DMS79 (cell line): ENCODE measurements at places on chromosomes 6 and 20.

GRCh38 chr20:59164686-59165391, 1.2 kb downstream of the ZNF831 start:
- no peak for DNase-seq

DNA sequence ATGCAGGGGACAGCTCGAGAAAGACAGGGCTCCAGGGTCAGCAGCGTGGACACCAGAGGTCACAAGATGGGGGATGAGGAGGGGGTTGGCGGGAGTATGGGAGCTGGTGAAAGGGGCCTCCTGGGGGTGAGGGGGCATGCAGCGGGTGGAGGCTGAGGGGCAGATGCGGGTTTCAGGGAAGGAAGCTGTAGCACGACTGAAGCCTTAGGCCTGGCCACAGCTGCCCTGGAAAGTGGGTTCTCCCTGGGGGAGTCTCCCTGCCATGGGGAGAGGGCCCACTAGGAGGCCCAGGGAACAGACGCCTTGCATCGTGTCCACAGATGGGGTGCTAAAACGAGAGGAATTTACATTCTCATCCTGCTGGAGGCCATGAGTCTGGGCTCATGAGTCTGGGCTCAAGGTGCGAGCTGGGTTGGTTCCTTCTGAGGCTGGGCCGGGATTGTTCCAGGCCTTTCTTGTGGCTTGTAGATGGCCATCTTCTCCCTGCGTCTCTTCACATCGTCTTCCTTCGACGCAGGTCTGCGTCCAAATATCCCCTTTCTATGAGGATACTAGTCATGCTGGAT, 18.0 kb downstream of the APCDD1L start:
- no peak for DNase-seq

DNA sequence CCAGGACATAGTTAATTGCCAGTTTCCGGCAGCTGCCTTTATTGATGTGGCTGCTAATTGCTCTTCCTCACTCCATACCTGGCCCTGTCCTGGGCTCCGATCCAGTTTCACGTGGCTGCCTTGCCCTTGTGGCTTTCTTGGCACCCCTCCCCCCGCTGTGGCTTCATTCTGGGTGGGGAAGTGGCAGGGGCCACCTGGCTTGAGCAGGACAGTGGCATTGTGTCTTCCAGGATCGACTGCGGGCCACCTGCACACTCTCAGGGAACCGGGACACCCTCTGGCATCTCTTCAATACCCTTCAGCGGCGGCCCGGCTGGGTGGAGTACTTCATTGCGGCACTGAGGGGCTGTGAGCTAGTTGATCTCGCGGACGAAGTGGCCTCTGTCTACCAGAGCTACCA, 10.8 kb downstream of the MAVS start:
- DNase-seq: peak; percentile 67

GRCh38 chr6:13147376-13147775, 181.0 kb downstream of the TBC1D7 start:
- DNase-seq: no peak

DNA sequence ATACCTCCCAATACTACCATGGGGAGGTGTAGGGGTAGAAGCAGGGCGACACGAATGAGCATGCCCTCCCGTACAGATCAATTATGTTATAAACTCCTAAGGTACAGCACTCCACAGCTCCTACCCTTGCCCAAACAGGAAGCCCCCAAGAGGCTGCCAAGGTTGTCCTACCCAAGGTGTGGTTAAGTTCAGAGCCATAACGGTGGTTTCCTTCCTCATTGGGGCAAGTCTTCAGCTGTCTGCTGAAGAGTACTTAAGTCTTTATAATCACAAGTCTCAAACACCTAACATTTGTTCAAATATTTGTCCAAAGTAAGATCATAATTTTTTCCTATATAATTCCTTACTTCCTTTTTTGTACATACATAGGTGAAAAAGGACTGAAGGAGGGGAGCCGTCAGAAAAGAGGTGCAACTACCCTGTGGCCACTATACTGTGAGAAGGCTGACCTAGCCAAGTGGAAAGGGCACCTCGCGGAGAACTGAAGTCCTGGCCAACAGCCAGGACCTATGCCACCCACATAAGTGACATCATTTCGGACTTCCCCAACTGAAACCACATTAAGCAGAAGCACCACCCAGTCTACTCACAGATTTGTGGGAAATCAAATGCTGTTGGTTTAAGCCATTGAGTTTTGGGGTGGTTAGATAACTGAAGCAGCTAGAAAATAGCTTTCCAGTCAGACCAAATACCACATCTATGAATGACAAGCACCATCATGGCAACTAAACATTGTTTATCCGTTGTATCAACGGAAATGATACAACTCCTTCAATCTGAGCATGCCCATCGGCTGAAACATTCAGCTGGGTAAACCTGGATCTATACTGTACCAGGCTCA, 2.9 kb upstream of the RAB22A start:
- DNase-seq: no peak

- DNase-seq: no peak
Observed at GRCh38 chr6:16985513-16986284, 116.2 kb upstream of the STMND1 start.

DNA sequence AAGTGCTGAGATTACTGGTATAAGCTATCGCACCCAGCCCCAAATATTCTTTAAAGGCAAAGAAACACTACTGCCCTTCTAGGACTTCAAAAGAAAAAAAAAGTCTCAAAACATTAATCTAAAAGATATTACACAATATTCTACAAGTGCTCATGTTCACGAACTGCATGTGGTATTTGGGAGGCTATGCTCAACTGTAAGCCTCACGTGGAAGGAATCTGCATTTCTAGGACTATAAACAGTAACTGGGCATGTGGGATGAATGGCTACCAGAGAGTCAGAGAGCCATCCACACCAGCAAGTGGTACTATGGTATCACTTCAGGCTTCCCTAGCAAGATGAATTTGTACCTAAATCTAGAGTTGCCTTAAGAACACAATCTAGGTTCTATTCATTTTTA, 50.0 kb downstream of the FKBP5 start:
- DNase-seq: no peak

DNA sequence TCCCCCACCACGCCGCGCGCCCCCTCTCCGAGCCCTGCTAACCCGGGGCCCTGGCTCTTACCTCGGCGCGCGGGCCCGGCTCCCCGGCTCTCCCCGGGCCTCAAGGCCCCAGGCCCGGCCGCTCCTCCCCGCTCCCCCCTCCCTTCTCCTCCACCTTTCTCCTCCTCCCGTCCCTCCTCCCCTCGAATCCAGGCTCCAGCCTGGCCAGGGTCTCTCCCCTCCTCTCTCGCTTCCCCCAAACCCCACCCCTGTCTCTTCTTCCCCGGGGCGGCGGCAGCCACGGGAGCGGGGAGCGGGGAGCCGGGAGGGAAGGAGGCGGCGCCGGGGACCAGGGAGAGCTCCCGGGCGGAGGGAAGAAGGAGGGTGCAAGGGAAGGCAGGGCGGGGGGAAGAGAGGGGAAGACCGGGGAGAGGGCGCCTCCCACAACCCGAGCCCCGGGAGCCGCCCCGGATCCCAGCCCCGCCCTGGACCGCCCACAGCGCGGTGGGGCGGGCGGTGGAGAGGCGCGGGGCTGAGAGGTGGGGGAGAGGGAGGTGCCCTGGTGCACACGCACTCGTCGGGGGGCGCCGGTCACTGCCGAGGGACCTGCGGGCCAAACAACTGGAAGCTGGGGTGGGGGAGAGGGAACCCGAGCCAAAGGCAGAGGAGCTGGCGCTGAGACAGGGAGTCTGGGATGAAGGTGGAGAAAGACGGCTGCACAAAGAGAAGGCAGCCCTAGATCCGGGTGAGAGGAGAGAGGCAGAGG, at the start of gene GABBR1:
Gene GABBR1 (minus strand): TSS at position 395 of the 745 bp plus-strand sequence. CDS start 798 bp downstream, outside the sequence.
- DNase-seq: peak; percentile 86

DNA sequence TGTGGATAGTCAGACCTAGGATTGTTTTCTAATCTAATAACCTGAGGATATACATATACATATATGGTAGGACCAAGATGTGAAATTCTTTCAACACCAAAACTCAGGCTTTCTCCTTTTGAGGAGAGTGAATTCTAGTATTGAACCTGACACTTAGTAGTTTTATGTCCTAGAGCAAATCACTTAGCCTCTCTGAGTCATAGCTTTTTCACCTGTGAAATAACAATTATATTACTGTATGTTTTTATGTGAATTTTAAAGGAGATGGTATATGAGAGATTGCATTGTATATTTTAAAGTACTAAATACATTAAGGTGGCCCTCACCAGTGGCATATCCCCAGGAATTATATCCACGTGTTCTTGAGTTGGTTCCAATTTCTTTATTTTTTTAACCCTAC, 34.6 kb downstream of the TREML1 start:
- DNase-seq: no peak

- no peak for DNase-seq
Observed at GRCh38 chr20:17928211-17928611, 40.4 kb downstream of the SNX5 start.

DNA sequence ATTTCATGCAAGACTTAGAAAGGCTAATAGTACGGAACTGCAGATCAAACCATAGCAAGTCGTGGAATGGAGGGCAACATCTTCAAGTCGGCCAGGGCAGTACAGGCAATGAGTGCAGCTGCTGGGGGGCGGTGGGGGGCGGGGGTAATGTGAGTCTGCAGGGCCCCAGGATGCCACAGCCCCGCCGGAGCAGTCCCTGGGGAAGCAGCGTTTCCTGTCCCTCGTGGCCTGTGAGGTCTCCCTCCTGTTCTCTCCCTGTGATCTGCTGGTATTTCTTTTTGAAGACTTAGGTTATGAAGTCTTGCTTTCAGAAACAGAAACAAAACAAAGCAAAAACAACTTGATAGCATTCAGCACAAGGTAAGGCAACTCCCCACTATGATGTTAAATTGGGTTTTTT, 351.9 kb downstream of the FOXA2 start:
- DNase-seq: no peak

GRCh38 chr6:125586074-125586473, 163.4 kb upstream of the HEY2 start:
- no peak for DNase-seq

GRCh38 chr6:151063352-151063751, 176.4 kb upstream of the AKAP12 start:
- no peak for DNase-seq

DNA sequence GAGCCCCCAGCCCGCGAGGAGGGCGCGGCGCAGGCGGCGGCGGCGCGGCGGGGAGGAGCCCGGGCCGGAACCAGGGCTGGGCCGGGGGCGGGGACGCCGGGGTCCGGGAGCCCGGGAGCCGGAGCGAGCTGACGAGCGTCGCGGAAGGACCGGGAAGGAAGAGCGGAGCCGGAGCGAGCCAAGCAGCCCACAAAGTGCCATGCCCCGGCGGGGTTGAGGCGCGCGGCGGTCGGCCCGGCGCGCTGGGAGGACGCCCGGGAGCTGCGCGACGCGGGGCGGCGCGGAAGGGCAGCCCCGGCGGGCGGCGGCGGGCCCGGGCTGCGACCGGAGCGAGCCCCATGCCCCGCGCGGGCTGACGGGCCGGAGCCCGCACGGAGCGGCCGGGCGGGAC, 289 bp downstream of the FOXP4 start:
- no peak for DNase-seq

DNA sequence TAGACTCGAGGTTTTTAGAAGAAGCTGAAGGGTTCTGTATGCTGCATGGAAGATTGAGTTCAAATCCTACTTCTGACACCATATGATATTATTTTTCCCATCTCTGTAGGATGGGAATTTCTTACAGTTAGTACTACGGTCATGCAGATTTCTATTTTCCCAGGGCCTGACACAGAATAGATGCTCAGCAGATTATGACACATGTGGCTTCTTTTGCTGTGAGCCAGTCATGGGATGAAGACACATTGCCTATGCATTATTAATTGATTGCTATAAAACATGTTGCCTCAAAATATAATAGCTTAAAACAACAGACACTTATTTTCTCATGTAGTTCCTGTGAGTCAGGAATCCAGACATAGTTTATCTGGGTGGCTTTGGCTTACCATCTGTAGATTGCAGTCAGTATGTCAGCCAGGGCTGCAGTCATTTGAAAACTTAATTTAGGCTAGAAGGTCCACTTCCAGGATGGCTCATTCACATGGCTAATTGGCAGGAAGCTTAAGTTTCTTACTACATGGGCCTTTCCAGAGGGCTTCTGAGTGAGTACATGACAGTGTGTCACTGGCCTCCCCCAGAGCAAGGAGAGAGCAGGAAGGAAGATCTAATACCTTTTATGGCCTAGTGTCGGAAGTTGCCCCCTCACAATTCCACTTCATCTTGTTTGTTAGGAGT, 29.5 kb downstream of the TOP1 start:
- DNase-seq: no peak

DNA sequence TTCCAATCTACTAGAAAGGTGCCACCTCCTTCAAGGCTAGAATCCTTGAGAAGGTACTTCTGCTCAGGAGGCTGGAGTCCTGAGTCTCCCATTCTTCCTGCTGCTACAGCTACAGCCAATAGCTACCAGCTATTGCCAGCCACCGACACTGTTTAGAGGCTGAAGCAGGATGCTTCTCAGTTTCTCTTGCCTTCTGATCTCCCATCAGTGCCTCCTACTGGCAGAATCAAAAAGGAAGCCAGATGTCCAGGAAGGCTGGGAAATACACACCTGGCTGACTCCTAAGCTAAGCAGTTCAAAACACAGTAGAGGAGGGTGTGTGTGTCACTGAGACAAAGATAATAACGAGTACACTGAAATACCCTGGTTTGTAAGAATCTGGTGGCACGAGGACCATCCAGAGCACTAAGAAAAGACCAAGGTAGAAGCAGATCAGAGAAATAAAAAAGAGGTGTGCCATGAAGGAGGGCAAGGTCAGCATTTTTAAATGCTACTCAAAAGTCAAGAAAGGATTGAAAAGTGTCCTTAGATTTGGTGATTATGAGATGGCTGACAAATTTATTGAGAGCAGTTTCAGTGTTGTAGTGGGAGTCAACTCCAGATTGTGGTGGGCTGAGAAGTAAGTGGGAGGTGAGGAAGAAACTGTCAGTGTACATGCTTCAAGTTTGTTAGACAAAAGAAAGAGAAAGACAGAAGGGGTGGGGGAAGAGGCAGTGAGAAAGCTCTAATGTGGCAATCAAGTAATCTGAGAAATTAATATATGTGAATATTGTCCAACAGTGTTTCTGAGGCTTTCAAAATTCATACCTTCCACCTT, 2.3 kb upstream of the HLA-DMA start:
- DNase-seq: no peak

- no peak for DNase-seq
Observed at GRCh38 chr20:32224463-32224862, 16.8 kb downstream of the POFUT1 start.

- DNase-seq: no peak
Observed at GRCh38 chr6:11331111-11331510, 98.6 kb upstream of the NEDD9 start.

- no peak for DNase-seq
Observed at GRCh38 chr20:45927071-45927878, 7.2 kb upstream of the PCIF1 start.

- DNase-seq: no peak
Observed at GRCh38 chr20:1825938-1826445, 69.2 kb upstream of the SIRPA start.
